ENCODE measurements at places on chromosomes 1 and 21. TPM values are rescaled to one million over a fixed set of nuclear protein-coding genes. Genes with fewer than 3 reads are reported as not detected.
A peak's percentile ranks its signal among the peaks of the same experiment; 100 is the strongest.

The CCDC30 gene
- total RNA-seq, result 1.6 TPM

The CAPZA1 gene
- total RNA-seq, result 340 TPM

DNA sequence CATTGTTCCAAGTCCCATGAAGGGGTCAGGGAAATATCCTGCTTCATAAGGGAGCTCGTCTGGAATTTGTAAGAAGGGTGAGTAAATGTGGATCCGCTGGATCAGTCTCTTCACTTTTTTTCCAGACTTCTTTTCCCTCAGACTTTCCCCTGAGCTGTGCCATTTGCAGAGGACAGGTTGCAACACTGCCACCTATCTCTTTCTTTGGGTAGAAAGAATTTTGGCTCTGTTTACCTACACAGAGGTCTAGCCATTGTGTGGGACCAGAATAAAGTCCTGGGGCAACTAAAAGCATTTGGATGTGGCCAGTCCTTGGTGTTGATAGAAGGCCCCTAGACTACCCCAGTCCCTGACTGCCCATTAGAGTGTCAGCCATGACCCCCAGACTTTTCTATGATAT, 1146.7 kb upstream of the PRMT6 start:
- DNase-seq, result no peak
- no peaks in the 10 kb centered on the region for H3K27me3 ChIP-seq
- H3K4me1 ChIP-seq, result no peaks in the 10 kb centered on the region
- no peaks in the 10 kb centered on the region for H3K36me3 ChIP-seq
- no peak overlapping the region for H3K4me3 ChIP-seq

The OLFM3 gene
- not detected for total RNA-seq

DNA sequence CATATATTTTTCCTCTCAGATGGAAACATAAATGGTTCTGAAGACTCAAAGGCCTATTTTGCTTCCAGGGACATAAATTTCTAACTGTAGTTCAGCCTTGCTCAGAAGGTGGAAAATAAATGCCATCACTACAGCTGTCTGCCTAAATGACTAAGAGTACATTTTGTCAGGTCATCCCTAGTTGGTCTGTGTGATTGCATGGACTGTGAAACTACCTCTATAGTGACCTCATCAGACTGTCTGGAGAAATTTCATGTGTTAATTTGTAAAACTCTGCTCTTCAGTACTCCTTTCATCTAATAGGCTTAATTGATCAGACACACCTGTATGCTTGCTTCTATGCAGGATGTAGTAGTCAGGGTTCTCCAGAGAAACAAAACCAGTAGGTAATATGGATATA, 886.9 kb downstream of the AMY1C start:
- H3K4me1 ChIP-seq, result no peaks in the 10 kb centered on the region
- no peak overlapping the region for H3K27ac ChIP-seq
- no peak overlapping the region for H3K4me3 ChIP-seq
- no peak for DNase-seq
- no peaks in the 10 kb centered on the region for H3K36me3 ChIP-seq

DNA sequence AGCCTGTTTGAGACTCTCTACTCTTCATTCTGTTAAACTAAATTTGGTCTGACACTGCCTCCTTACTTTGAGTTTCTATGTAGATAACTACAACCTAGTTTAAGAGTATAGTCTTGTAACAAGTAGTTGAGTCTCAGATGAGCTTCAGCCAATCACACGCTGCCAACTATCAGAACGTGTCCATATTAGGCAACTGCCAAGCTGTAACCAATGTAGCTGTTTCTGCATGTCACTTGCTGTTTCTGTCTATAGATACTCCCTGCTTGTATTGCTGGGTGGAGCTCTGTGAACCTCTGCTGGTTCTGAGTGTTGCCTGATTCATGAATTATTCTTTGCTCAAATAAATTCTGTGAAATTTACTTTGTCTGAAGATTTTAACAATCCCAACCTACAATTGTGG, 452.6 kb upstream of the NR5A2 start:
- H3K27ac ChIP-seq, result no peak overlapping the region
- H3K27me3 ChIP-seq, result no peaks in the 10 kb centered on the region
- no peaks in the 10 kb centered on the region for H3K36me3 ChIP-seq
- H3K4me1 ChIP-seq, result no peaks in the 10 kb centered on the region
- DNase-seq, result no peak

GRCh38 chr1:8985915-8986813, 40.1 kb downstream of the SLC2A7 start:
- peak overlapping the region; percentile 75 for H3K27ac ChIP-seq
- peaks cover 54% of the 10 kb centered on the region for H3K4me1 ChIP-seq
- peak overlapping the region; percentile 41 for H3K4me3 ChIP-seq

The VWA5B1 gene
- total RNA-seq, result not detected

DNA sequence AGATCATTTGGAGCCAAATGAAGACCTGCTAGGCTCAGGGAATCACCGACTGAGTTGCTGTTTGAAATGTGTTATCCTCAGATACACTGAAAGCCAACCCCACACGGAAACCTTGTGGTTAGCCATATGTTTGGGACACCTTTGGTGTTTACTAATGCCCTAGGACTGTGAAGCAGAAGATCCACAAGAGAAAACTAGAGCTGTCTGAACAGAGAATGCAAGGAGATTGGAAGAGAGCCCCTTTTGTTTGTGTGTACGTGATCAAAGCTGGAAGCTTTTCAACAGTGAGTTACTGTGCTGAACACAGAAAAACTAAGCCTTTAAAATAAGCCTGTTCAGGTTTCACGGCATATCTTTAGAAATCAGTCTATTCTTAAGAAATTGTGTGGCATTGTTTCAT, 908.2 kb upstream of the ADGRL2 start:
- H3K36me3 ChIP-seq, result no peaks in the 10 kb centered on the region
- H3K27ac ChIP-seq, result no peak overlapping the region
- H3K27me3 ChIP-seq, result no peaks in the 10 kb centered on the region
- H3K4me3 ChIP-seq, result no peak overlapping the region
- DNase-seq, result no peak
- H3K4me1 ChIP-seq, result no peaks in the 10 kb centered on the region

GRCh38 chr1:173330149-173330951, 123.2 kb upstream of the TNFSF4 start:
- H3K4me3 ChIP-seq, result no peak overlapping the region
- no peaks in the 10 kb centered on the region for H3K27me3 ChIP-seq
- no peak for DNase-seq
- no peaks in the 10 kb centered on the region for H3K36me3 ChIP-seq
- H3K4me1 ChIP-seq, result peaks cover 25% of the 10 kb centered on the region

DNA sequence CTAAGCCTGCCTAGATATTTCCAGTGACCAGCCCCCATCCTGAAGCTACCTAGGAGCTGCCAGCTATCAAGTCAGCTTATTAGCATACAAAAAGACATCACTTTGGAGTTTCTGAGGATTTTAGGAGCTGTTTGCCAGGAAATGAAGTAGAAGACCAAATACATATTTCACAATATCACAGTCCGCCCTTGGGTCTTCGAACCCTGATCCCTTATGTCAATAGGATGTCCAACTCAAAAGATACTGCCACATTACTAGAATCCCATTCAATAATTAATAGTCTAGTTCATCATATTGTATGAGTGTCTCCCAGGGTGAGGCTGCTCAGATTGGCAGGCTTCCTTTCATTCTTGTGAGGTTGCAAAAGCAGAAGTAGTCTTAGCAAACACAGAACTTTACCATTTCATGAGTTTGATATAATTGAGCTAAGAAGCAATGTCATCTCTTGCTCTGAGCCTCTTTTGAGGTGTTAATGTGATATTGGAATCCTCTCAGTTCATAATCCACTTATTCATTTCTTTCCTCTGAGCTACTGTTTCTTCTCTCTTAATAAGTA, 13.6 kb downstream of the IPO9 start:
- H3K4me1 ChIP-seq, result peaks cover 11% of the 10 kb centered on the region
- DNase-seq, result no peak
- no peaks in the 10 kb centered on the region for H3K27me3 ChIP-seq
- H3K36me3 ChIP-seq, result peaks cover 24% of the 10 kb centered on the region

GRCh38 chr1:35448344-35448801, 108.8 kb downstream of the KIAA0319L start:
- H3K36me3 ChIP-seq, result peaks cover 13% of the 10 kb centered on the region
- no peak overlapping the region for H3K27ac ChIP-seq
- H3K27me3 ChIP-seq, result no peaks in the 10 kb centered on the region
- no peak overlapping the region for H3K4me3 ChIP-seq
- H3K4me1 ChIP-seq, result peaks cover 19% of the 10 kb centered on the region

- DNase-seq, result no peak
- H3K36me3 ChIP-seq, result peaks cover 16% of the 10 kb centered on the region
- H3K27me3 ChIP-seq, result no peaks in the 10 kb centered on the region
- H3K4me1 ChIP-seq, result peaks cover 32% of the 10 kb centered on the region
- no peak overlapping the region for H3K4me3 ChIP-seq
- H3K27ac ChIP-seq, result no peak overlapping the region
Measured at GRCh38 chr1:16349847-16350406, 2.4 kb downstream of the FBXO42 start.

DNA sequence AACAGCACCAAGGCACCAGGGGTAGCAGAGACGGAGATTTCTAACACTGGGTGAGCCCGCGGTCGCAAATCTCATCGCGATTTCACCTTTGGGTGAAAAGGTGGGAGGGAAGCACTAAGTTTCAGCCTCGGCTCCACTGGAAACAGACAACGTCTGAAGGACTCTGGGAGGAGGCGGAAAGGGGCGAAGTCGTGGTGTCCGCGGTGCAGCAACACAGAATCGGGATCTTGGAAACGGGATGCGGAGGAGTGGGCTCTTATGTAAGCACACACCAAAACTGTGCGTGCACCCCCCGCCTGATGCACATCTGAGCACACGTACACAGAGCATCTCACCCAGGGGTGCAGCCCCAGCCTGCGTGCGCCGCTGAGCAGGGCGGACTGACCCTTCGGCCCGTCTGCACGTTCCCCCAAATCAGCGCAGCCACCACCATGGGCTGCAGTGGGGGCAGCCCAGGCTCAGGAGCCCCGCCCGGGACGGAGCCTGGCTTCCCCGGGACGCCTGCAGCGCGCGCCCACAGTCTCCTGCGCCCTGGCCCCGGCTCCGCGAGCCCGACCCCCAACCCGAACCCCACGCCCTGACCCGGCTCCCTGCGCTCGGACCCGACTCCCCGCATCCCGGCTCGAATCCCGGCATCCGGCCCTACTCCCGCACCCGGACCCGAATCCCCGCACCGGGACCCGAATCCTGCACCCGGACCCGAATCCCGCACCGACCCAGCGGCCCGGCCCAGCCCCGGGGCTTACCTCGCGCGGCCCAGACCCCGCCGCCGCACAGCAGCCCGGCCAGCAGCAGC, 670 bp downstream of the CLSTN1 start:
- H3K4me1 ChIP-seq, result peaks cover 50% of the 10 kb centered on the region
- H3K27ac ChIP-seq, result peak overlapping the region; percentile 74
- peak; percentile 42 for DNase-seq
- H3K36me3 ChIP-seq, result peaks cover 11% of the 10 kb centered on the region
- peaks cover 6% of the 10 kb centered on the region for H3K27me3 ChIP-seq

GRCh38 chr1:107648071-107648470, 316.9 kb downstream of the VAV3 start:
- no peak overlapping the region for H3K4me3 ChIP-seq
- no peaks in the 10 kb centered on the region for H3K4me1 ChIP-seq
